Transverse colon (tissue), 4 donors: ENCODE measurements at places on chromosomes 12 and 14. TPM values are rescaled to one million over a fixed set of nuclear protein-coding genes. Genes with fewer than 3 reads are reported as not detected.
A peak's percentile ranks its signal among the peaks of the same experiment; 100 is the strongest.

DNA sequence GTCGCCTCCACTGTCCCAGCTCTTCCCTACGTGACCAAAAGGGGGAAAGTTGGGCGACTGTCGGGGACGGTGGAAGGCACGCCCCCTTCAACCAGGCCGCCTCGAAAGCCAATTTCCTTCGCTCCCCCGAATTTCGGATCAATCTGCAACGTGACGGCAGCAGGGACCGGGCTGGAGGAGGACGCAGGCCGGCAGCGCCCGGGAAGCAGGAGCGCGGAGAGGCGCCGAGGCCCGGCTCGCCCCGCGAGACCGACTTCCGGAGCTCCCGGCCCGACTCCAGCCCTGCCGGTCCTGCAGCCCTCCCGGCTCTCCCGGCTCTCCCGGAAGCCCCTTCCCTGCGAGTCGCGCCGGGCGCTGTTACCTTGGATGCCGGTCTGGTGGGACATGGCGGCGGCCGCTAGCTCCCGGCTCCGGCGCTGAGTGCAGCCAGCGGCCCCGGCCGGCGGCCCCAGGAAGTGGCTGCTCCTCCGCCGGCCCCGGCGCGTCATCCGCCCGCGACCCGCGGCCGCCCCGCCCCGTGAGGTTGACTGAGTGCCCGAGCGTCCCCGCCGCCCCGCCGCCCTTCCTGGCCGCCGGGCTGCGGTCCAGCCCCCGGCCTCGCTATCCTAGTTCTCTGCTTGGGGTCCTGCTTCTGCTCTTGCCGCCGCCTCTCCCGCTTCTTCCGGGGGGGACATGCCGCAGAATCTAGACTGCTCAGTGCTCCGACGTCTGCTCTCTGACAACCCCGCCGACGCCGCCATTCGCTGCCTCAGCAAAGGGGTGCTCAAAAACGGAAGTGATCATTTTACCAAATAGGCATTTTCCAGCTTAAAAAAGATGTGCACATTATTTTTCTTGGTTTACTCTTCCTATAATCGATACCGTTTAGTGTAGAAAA, at the start of gene TWF1:
TWF1 (minus strand) TSS at position 458 of the 877 bp plus-strand sequence; CDS start at position 386, 72 bp downstream.
- DNase-seq, result peak; percentile 92

- no peak for DNase-seq
Observed at GRCh38 chr12:49543221-49543913, 4.5 kb downstream of the KCNH3 start.

Gene NANOG
- total RNA-seq, result 0.16 TPM

Gene PRH2
- not detected for total RNA-seq

GRCh38 chr12:20410734-20411133, 42.4 kb downstream of the PDE3A start:
- DNase-seq, result no peak

Gene FGF6
- not detected for total RNA-seq

- DNase-seq, result peak; percentile 18
Observed at GRCh38 chr14:60721326-60722106, 2.6 kb downstream of the SIX4 start.

Gene KRT6C
- total RNA-seq, result 23.9 TPM

DNA sequence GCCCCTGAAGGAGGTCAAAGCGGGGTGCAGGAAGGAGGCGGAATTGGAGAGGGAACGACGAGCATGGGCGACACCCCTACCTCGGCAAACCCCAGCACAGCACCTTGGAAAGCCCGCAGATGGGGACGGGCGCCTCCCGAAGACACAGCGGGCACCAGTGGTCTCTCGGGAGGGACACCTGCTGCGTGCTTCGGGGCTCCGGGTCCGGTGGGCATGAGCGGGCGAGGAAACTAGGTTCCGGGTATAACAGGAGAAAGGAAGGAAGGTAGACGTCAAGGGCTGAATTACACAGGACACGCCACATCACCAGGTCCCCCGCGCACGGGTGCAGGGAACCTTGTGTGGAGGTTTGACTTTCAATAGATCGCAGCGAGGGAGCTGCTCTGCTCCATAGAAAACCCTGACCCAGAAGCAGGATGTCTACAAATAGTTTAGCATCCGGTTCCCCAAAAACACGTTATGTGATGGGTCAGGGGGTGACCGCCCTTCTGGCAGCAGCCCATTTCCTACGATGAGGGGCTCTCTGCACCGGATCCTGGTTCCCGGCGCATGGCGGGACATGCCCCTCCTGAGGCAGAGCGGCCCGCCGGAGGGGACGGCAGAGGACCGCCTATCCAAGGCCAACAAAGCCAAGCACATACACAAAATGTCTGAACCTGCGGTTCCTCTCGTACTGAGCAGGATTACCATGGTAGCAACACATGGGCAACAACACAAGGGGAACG, 196.9 kb downstream of the ALG10 start:
- no peak for DNase-seq

DNA sequence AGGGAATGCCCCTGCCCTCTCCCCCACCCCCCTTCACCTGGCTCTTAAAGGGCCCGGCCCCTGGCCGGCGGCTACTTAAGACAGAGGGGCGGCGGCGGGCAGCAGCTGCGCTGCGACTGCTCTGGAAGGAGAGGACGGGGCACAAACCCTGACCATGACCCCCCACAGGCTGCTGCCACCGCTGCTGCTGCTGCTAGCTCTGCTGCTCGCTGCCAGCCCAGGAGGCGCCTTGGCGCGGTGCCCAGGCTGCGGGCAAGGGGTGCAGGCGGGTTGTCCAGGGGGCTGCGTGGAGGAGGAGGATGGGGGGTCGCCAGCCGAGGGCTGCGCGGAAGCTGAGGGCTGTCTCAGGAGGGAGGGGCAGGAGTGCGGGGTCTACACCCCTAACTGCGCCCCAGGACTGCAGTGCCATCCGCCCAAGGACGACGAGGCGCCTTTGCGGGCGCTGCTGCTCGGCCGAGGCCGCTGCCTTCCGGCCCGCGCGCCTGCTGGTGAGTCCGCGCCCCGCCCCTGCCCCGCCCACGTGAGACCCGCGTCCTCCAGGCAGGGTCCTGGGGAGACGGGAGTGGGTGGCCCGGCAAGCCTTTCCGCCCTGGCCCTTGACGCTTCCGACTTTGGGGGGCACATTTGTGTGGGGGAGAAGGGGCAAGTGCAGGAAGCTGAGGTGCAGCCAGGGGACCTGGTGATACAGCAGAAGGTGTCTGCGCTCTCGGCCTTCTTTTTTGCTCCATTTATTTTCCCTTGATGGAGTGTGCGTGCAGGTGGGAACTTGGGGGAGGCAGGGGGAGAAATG, at the start of gene IGFBP6:
IGFBP6 (plus strand) TSS at position 104 of the 790 bp plus-strand sequence; CDS start at position 155, 51 bp downstream.
- peak; percentile 66 for DNase-seq

DNA sequence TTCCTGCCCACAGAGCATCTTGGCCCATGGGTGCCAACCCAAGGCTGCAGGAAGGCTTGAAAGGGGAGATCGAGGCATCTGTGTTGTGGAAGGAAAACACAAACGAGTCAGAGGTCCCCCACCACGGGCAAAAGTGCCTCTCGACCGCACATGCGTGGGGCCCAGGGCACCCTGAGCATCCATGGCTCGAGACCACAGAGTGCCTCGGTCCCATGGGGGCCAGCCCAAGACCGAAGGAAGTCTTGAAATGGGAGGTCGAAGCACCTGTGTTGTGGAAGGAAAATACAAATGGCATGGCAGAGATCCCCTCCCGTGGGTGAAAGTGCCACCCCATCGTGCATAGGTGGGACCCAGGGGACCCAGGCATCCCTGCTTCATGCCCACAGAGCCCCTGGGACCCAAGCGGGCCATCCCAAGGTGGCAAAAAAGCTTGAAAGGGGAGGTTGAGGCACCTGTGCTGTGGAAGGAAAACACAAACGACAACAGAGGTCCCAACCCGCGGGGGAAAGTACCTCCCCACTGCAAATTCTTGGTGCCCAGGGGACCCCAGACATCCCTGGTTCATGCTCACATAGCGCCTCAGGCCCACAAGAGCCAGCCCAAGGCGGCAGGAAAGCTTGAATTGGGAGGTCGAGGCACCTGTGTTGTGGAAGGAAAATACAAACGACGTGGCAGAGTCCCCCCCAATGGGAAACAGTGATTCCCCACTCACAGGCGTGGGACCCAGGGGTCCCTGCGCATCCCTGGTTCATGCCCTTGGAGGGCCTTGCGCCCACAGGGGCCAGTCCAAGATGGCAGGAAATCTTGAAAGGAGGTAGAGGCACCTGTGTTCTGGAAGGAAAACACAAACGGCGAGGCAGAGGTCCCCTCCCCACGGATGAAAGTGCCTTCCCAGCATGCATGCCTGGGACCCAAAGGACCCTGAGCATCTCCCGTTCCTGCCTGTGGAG, 373.0 kb downstream of the ALG10 start:
- DNase-seq, result peak; percentile 1

GRCh38 chr12:82665142-82665923, 21.4 kb upstream of the TMTC2 start:
- no peak for DNase-seq

- DNase-seq, result no peak
Observed at GRCh38 chr12:59010941-59011340, 90.6 kb upstream of the LRIG3 start.

DNA sequence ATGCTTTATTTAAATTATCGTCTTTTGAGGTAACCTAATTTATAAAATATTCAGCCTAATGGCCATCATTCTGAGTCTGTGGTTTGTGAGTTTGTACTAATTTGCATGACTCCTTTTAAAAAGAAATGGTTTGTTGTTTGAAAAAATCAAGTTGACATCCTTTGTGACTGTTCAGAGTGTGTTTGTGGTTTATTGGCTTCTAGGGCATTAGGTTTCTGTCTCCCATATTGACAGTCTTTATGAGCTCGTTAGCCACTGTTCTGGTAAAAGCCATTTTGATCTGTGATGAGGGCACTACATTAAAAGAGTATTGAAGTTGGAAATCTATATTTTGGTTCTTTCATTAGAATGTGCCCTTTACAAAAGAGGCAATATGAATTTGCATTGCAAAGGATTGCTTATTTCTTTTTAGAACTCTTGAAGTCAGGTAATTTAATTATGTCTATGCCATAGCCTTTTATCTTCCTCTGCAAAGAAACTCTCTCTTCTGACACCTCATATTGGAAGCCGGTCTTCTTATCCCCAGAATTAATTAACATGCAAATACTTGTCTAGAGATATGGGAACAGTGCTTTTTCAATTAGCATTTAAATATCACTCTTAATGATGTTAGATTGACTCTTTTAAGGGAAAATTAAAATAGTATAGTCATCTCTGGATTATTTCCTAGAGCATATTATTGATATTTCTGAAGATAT, 95.0 kb downstream of the CRADD start:
- no peak for DNase-seq

DNA sequence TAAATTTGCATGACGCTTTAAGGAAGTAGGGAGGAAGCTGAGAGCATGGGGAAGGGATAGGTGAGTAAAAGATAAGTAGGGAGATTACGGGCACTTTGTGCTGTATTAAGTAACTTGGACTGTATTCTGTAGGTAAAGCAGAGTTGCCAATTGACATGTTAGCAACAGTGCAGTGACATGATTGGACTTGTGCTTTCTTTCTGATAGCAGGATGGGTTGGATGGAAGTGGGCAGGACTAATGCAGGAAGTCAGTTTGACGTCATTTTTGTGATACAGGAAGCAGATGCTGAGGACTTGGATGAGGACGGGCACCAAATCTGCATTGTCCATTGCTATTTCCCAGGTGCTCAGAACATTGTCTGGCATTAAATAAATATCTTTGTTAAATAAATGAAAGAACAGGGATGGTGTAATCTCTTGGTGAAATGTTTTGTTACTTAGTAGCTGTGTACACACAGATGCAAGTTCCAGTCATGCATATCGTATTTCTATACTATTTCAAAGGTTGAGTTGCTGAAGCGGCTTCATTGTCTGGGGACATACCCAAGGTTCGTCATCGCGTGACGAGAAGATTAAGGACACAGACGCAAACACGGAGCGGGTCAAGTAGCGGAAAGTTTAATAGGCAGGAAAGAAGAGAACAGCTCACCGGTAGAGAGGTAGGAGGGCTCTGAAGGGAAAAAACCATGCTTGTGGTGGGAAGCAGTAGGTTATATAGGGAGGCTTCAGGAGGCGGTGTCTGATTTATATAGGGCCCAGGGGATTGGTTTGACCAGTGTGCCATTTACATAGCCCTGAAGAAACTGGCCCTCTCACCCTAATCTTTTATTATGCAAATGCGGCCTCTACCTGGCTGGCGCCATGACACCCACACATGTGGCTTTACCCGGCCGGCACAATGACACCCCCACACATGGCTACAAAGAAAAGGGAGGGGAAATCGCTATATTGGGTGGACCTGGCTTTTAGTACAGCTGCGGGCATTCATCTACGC, 30.7 kb downstream of the GUCY2C start:
- DNase-seq, result no peak

DNA sequence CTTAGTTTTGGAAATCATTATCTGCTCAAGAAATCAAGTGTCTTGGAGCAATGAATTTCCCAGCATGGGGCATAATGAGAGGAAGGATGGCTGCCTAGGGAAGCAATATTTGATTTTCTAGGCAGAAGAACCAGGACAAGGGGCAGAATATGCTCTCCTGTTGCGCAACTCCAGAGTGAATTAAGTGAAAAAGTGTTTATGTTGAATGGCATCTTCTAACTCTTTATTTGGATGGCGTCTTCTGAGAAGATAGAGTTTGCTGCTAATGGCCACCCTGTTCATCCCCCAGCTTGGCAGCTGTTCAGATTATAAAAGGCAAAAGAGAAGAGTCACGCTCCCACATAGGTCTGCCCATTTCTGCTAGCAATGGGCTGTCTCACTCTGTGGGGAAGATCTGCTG, 1278.1 kb downstream of the AACS start:
- no peak for DNase-seq

DNA sequence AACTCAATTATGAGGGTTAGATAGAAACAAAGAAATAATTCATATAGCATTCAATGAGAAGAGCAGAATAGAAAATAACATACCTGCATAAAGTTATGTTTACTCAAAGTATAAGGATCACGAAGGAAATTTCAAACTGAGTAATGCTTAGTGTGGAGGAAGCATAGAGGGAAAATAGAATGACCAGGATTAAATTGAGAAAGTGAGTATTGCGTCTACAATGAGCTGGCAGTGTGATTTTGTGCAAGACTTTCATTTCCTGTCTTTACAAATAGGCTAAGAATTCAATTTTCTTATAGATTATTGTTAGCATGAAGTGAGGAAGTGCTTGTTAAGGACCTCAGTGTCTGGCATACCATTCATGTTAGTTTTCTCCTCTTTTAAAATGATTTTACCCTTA, 12.0 kb downstream of the ADGRD1 start:
- no peak for DNase-seq

Gene TRAFD1
- 30.3 TPM for total RNA-seq

- DNase-seq, result no peak
Observed at GRCh38 chr12:25257590-25258324, 7.0 kb upstream of the KRAS start.

- DNase-seq, result no peak
Observed at GRCh38 chr12:52873513-52873831, 24.7 kb upstream of the KRT78 start.

Gene PAPLN
- 3.0 TPM for total RNA-seq

Gene CD69
- not detected for total RNA-seq

GRCh38 chr14:95660651-95661515, 25.3 kb upstream of the TCL1B start:
- no peak for DNase-seq

Gene IGF1
- 6.4 TPM for total RNA-seq

- DNase-seq, result no peak
Observed at GRCh38 chr12:58969237-58969636, 48.9 kb upstream of the LRIG3 start.

Gene RTRAF
- total RNA-seq, result 43.4 TPM

- DNase-seq, result peak; percentile 38
Observed at GRCh38 chr14:49173765-49174373, 412.3 kb downstream of the RPS29 start.
